Motor neuron (in vitro differentiated cells): ENCODE measurements at places on chromosomes 2 and 18. TPM values are rescaled to one million over a fixed set of nuclear protein-coding genes. Genes with fewer than 3 reads are reported as not detected.

DNA sequence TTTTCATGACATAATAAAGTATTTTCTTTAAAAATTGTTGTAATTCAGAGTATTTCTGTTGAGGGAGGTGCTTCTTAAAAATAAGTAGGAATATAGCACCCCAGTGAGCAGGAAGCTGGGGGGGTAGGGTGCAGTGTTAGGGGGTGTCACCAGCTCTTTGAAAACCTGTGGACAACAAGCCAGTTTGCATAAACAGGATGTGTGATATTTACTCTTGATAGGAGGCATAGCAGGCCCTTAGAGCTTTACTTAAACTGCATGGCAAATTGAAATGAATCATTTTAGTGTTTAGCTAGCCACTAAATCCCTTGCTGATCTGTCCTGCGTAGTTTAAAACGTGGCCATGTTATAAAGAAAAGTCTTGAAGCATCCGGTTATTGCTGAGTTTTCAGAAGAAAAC, 8.4 kb downstream of the TGIF1 start:
- no peak for ATAC-seq

DNA sequence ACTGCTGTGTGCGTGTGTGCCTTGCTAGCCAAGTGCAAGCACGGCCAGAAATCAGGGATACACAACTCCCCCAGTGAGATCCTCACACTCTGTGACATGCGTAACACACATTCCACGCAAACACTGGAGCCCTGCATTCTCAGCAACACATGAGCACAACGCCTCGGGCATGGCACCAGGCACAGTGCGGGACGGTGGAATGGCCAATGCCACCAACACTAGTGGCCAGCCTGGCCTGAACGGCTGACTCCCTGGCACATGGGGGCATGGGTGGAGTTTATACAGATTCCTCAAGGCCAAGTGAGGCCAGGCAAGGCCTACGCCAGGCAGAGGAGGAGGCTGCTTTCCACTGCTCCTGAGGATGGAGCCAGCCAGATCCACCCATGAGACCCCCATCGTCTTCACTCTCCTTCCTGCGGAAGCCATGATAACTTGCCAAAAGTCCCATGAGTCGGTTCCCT, 56.2 kb downstream of the ANKMY1 start:
- ATAC-seq, result no peak

GRCh38 chr18:80194874-80195570, 52.3 kb downstream of the PARD6G start:
- no peak for ATAC-seq

- no peak for ATAC-seq
These were observed 285.2 kb downstream of the MYCN start for GRCh38 chr2:16225545-16225944.

ESPNL gene
- 0.24 and 0.49 TPM in 2 replicates for total RNA-seq

- ATAC-seq, result no peak
These were observed 48.6 kb downstream of the BIN1 start for GRCh38 chr2:127058246-127058953.

KLHL14 gene
- 0.53 and 0.77 TPM in 2 replicates for total RNA-seq

- ATAC-seq, result no peak
These were observed 36.3 kb upstream of the LGALSL start for GRCh38 chr2:64417624-64418023.

DNA sequence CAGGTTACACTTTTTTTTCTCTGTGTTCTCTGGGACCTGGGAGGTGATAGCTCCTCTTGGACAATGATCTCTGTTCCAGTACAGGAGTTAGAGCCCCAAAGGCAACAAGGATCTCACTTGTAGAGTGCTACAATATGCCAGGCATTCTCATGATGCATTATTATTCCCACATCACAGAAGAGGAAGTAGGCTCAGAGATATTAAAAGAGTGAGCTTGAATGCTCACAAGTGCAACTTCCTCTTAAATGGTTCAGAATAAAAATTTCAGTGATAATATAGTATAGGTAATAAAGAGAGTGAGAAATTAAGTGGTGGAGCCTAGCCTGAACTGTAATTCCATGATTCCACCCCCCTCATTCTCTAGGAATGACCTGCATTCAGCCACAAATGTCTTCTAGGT, 21.4 kb downstream of the POLE4 start:
- ATAC-seq, result no peak

DNA sequence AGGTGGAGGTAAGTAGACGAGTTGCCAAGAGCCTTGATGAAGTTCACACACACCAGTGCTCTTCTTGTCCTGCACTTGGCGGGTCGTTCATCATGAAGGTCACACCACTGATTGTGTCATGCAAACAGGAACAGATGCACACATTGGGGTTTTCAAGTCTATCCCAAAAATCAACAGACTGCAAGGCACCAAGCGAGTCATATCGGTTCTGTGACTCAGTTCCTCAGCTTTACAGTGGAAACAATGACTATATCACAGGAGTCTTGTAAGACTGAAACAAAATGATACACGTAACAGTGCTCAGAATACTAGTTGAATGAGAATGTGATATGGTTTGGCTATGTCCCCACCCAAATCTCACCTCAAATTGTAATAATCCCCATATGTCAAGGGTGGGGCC, 526.9 kb upstream of the ID2 start:
- no peak for ATAC-seq

GRCh38 chr18:38933910-38934510, 1368.4 kb upstream of the CELF4 start:
- no peak for ATAC-seq

DNA sequence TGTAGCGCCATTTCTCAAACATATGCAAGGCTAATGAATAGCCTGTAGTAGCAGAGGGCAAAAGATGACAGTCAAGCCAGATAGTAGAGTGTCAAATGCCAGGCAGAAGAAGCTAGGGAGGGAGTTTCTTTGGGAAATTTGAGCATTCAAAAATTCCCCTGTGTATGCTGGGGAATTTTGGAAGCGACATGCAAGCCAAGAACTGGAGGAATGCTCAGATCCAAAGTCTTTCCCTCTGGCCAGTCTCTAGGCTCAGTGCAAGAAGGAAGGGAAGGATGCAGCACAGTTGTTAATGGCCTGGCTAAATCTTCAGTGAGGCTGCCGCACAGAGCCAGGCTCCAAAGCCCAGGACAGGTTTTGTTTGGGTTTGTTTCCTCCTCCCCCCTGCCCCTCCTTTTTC, 59.9 kb downstream of the ATP9B start:
- no peak for ATAC-seq

SP110 gene
- 1.6 and 1.8 TPM in 2 replicates for total RNA-seq

DNA sequence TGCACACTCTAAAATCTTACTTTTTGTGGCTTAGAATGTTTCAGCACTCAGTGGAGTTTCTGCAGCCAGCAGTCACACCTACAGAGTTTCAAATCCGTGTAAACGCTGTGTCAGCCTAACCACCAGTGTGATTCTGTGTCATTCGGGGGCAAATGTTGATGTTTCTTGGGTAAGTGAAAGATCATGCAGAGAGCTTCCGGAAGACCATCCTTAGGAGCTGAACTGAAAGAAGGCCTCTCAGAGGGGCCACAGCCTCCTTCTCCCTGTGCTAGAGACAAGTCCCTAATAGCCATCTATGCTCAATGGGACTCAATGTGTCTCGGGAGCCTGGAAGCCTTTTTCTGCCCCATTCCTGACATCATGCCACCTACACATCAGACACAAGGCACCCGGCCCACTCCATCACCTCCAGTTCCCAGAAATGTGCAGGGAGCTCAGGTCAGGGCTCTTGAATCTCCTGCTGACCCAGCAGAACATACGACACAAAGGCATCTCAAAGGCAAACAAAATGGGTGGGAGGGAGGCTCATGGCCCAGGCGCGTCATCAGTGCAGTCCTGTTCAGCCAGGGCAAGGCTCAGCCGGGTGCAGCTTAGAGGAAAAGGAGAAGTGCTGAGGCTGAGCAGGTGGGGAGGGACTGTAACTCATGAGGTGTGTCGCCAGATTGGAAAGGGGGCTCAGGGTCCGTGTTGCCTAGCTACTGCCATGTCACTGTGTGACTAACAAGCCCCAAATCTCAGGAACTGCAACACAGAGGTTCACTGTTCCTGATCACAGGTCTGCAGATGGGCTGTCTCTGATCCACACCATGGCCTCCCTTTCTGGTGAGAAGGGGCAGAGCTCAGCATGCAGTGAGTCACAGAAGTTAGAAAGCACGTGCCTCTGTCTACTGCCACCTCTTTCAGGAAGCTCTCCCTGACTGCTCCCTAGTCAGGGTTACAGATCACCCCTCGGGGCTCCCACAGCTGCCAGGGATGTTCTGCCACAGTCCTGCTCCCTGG, 82.0 kb downstream of the SMAD7 start:
- ATAC-seq, result peak; percentile 60

DNA sequence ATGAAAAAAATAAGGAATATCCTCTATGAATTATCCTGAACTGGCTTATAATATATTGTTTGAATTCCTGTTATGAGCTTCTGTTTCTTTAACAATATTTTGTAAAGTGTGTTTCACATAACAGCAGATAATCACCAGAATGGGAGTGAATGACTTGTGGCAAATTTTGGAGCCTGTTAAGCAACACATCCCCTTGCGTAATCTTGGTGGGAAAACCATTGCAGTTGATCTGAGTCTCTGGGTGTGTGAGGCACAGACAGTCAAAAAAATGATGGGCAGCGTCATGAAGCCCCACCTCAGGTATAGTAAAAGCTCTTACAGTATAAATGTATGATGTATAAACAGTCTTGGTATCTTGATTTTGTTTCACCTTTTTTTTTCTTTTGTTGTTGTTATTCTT, 5.9 kb downstream of the GEN1 start:
- ATAC-seq, result no peak

CRYBA2 gene
- not detected in 2 replicates for total RNA-seq

GRCh38 chr18:9296233-9297006, 38.2 kb upstream of the TWSG1 start:
- peak; percentile 50 for ATAC-seq

REG3G gene
- total RNA-seq, result 0.23 TPM in 1 of 2 replicates, not detected in the other

DNA sequence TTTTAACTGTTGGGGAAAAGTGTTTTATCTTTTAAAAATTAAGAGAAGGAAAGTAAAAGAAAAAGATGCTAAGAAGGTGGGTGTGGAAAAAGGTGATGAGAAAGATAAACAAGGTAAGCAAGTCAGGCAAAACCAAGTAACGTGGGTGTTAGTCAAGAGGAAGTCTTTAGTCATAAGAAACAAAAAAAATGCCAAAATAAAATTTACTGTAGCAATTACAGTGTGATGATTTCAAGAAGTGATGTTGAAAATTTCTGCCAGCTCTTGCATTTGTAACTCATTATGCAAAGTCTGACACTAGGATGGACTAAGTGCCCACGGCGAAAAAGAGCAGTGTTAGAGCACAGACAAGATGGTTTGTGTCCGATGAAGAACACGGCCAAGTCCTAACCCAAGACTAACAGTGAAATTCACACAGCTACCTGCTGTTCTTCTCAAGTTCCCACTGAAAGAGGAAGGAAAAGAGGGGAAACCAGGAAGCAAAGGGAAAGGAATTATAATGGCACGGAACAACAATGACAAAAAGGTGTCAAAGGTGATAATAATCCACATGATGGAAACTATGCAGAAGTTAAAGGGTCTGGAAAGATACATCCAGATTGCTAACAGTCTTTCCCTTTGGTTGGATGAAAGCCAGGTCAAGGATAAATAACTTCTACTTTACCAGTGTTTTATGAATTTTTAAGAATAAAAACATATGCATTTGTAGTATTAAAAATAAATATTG, 34.1 kb downstream of the NOL10 start:
- ATAC-seq, result no peak

TMEM214 gene
- 35.2 and 35.5 TPM in 2 replicates for total RNA-seq

COL4A3 gene
- 0.27 and 0.56 TPM in 2 replicates for total RNA-seq

GTF3C2 gene
- 29.5 and 30.3 TPM in 2 replicates for total RNA-seq

ZSWIM2 gene
- not detected in 2 replicates for total RNA-seq

DNA sequence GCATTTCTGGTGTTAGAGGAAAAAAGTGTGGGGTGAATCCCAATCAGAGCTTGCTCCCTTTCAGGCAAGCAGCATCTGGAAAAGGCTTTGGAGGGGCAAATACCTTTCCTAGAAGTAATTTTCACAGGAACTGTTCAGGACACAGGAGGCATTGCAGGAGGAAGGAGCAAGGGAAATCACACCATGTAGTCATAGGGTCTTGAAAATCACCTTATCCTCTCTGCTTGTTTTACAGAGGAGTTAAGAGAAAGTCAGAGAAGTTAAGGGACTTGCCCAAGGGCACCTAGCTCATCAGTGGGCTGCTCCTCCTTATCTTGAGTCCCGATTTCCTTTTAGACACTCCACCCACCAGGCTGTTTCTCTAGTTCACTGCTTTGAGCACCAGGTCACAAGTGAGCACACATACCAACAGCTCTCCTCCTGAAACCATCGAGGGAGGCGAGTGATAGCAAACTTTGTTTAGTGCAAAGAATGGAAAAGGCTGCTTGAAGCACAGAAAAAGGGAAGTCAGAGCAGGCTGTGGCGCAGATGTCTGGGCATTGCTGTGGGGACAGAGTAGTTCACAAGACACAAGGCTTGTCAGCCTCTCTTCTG, 89.2 kb upstream of the CXCR4 start:
- ATAC-seq, result no peak

DNA sequence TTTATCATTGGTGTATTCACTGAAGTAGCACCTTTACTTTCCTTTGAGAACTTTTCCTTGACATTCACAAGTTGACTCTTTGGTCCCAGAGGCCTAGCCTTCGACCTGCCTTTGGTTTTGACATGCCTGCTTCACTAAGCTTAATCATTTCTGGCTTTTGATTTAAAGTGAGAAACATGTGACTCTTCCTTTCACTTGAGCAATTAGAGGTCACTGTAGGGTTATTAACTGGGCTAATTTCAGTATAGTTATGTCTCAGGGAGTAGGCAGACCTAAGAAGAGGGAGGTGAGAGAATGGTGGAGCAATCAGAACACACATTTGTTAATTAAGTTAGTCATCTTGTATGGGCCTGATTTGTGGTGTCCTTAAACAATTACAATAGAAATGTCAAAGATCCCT, 1040.7 kb upstream of the SLC39A10 start:
- no peak for ATAC-seq

- peak; percentile 40 for ATAC-seq
These were observed 49.7 kb downstream of the LIMS1 start for GRCh38 chr2:108583903-108584520.
